ENCODE measurements at places on chromosomes 1 and 21. TPM values are rescaled to one million over a fixed set of nuclear protein-coding genes. Genes with fewer than 3 reads are reported as not detected.

HTR6 gene
- 0.16 TPM for total RNA-seq

WDR77 gene
- total RNA-seq, result 21.1 TPM

CNKSR1 gene
- 3.1 TPM for total RNA-seq

SHISAL2A gene
- not detected for total RNA-seq

PTPN22 gene
- 1.2 TPM for total RNA-seq

DNA sequence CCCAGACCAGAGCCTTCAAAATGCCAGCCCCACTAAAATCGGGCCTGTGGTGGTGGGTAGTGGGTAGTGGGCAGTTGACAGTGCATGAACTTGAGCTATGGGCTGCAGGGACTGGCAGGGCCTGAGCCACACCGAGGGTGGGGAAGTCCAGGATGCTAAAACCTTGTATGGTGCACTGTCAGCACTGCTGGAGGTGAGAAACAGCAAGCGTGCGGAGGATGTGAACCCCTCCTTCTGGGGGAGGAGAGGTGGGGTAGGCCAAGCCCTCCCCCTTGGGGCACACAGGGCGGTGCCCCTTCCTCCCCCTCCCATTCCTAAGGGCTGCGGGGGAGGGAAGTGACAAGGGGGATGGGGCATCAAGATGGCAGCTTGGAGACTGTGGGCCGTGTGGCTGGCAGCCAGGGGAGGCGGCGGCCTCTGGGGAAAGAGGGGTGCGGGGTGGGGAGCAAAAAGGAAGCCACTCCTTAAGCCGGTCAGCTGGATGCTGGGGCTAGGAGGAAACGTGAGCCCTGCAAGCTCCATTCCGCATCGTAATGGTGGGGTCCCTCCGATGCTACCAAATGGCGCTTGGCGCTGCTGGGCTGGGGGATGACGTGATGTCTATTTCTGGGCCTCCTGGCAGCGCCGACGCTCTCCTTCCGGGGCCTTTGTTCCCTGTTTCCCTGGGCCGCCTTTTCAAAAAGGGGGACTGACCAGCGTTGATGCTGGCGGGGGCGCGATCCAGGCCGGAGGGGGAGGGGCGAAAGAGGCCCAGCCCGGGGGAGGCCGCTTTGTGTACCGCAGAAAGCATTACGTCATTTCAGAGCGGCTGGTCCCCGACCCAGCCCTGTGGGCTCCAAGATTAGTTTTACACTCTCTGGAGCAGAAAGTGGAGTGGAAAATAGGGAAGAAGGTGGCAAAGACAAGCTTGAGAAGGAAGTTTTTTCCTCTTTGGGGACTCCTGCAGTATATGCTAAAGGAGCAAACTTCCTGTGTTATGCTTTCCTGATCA lies 809 bp downstream of the SYT11 start:
- peak; percentile 85 for DNase-seq

DNA sequence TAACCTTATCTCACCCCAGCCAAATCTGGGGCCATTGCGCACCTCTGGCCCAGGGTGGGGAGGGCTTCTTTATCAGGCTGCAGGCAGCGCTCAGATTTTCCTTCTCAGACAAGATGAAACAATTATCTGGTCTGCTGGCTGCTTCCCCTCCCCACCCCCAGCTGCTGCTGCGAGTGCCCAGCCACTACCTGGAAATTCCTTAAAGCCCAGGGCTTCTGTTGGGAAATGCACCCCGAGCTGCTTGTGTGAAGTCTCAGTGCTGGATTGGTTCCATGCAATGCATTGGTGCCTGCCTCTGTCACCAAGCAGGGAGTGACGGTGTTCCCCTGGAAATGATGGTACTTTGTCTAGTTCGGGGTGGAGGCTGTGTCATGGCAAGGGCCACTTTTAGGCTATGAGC lies 18.5 kb upstream of the ACTL8 start:
- no peak for DNase-seq

- DNase-seq, result no peak
Measured at GRCh38 chr1:107169615-107170014, 28.8 kb downstream of the NTNG1 start.

DNA sequence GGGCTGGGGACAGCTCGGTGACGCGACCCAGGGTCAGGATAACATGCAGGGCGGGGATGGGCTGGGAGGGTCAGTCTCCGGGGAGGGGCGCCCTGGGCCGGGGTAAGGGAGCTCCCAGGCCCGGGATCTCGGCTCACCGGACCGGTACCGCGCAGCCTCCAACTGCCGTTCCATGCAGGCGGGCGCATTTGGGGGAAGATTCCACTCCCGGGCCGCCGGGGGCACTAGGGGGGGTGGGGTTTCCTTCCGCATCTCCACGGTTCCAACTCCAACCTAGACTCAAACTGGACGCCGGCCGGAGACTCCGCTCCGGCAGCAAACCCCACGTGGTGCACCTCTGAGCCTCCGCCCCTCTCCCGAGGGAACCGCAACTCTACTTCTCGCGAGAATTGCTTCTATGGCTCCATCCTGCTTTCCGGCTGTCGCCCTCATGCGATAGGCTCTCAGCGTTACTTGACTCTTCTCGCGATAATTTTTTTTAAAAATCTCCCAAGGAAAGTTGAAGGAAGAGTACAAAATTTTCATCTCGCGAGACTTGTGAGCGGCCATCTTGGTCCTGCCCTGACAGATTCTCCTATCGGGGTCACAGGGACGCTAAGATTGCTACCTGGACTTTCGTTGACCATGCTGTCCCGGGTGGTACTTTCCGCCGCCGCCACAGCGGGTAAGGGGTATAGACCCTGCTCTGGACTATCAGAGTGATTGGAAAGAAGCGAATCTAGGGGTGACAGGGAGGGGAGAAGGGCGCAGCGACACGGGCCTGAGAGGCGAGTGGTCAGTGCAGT lies at the start of the genes ATP5PB and WDR77:
ATP5PB (plus strand) TSS at position 547 of the 785 bp plus-strand sequence; CDS start at position 625, 78 bp downstream.
WDR77 (minus strand) TSS at position 339 of the 785 bp plus-strand sequence; CDS start at position 252, 87 bp downstream.
- DNase-seq, result peak; percentile 93

DNA sequence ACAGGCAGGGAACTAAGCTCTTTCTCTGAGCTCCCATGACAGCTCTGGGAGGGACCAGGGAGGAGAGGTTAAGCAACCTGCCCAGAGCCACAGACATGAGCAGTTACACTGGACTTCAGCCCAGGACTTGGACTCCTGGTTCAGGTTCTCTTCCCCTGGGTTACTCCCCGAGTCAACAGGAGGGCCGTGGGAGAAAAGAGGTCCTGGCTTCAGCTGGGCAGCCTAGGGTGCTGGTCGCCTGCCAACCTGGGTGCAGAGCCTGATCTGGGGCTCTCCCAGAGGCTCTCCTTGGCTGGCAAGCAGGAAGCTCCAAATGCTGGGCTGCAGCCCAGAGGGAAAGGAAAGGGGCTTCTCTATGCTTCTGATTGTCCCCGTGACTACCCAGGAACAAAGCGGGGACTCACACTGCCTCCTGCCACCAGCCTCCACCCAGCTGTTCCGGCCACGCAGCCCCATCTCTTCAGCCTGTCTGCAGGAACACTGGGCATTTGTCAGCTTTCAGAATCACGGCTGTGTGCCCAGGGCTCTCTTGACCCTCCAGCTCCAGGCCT lies 141.8 kb downstream of the HIVEP3 start:
- peak; percentile 88 for DNase-seq

DNA sequence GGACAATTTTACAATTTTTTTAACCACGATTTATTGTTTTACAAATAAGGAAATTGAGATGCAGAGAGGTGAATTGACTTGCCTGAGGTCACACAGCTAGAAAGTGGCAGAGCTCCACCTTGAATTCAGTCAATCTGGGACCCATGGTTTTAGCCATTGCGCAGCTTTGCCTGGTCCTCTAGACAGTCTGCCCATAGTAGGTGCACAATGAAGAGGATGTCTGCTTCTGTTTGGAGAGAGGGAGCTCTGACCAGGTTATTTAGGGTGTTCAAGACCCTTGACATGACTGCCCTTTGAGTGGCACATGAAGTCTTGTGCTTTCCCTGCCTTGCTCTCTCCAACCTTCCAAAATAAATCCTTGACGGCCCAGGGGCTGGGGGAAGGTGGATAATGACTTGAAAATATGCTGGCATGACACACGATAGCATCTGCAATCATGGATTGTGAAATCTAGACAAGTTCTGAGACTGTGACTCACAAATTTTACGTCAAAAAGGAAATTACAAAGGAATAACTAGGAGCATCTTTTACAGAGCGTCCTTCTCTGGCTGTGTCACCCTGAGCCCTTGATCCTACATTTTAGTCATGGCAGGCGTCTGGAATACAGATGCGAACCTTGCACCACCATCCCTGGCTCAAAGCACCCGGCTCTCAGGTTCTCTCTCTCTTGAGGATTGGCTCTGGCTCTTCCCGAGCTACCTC lies 26.2 kb upstream of the ID3 start:
- no peak for DNase-seq

GRCh38 chr1:13616234-13616633 lies 32.6 kb downstream of the PDPN start:
- no peak for DNase-seq

- DNase-seq, result no peak
Measured at GRCh38 chr1:239817801-239818200, 273.9 kb upstream of the FMN2 start.

GRCh38 chr1:12376236-12377045 lies 146.6 kb downstream of the VPS13D start:
- peak; percentile 23 for DNase-seq

DNA sequence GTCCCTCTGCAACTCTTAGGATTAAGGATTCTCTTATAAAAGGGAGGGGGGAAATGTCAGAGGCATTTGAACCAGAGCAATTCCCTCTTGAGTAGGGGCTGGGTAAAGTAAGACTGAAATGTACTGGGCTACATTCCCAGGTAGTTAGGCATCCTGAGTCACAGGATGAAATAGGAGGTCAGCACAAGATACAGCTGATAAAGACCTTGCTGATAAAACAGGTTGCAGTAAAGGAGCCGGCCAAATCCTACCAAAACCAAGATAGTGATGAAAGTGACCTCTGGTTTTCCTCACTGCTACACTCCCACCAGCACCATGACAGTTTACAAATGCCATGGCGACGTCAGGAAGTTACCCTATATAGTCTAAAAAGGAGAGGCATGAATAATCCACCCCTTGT lies 14.3 kb upstream of the COX20 start:
- DNase-seq, result no peak

DNA sequence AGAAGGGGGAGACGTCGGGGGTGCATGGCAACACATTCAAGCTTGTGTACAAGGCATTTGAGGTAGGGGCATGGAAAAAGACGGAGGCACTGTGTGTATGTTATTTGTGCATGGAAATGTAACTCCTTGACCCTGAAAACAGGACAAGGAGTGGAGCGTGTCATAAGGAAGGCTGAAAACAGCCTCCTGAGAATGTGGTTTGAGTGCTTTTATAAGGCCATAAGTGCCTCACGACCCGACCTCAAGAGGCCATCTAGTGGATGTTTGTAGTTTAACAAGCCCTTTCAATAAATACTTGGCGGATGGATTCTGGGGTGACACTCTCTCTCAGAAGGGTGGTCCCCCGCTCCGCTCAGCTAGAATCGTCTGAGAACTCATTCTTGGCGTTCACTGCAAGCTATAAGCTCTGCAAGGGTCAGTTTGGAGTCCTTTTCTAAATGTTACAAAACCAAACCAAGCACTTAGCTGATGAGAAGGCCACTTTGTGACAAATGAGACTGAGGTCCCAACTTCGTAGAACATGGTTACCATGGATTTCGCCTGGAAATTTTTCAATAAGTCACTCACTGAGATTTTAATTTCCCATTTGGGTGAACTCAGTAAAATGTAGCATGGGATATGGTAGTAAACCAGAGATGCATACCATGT lies 38.8 kb upstream of the CLCA4 start:
- DNase-seq, result no peak

DNA sequence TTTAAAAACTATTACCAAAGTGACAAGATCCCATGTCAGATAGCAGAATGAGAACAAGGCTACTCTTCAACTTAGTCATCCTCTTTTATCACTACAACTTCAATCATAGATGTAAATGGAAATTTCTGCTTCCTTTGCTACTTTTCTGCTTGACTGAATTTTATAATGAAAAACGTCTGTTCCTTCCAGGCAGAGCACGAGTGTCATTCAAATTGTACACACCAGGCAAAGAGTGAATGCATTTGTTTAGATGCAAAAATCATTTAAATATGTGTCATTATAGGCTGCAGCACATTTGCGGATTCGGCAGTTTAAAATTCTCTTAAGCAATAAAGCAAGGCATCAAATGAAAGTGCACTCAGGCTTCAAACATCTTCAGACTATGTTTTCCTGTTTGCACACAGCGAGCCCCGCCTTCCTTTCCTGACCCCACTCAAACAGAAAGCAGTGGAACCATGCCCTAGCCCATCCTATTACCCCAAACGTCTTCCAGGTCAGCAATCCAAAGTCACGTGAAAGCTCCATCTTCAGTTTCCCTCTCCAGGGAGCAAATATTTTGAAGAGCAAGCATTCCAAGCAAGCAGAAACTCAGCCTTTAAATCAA lies 99.6 kb downstream of the APP start:
- no peak for DNase-seq

GRCh38 chr1:98897479-98897878 lies 107.2 kb downstream of the PLPPR5 start:
- DNase-seq, result no peak

GRCh38 chr1:183942933-183943693 lies 94.4 kb downstream of the COLGALT2 start:
- DNase-seq, result no peak

GRCh38 chr21:9758888-9759287 lies 762.5 kb upstream of the TPTE start:
- DNase-seq, result no peak

- DNase-seq, result no peak
Measured at GRCh38 chr1:164683235-164683634, 124.3 kb downstream of the PBX1 start.

- DNase-seq, result no peak
Measured at GRCh38 chr21:29657240-29657989, 282.4 kb downstream of the GRIK1 start.
